Stimulated activated CD4-positive, alpha-beta T cell treated with anti-CD3 and anti-CD28 coated beads, Interleukin-2, amount 100 ng/mL, for 48 hours (primary cell): ENCODE measurements at places on chromosomes 5 and 9.

GRCh38 chr5:74612045-74612444, 28.5 kb downstream of the ENC1 start:
- no peak for DNase-seq

DNA sequence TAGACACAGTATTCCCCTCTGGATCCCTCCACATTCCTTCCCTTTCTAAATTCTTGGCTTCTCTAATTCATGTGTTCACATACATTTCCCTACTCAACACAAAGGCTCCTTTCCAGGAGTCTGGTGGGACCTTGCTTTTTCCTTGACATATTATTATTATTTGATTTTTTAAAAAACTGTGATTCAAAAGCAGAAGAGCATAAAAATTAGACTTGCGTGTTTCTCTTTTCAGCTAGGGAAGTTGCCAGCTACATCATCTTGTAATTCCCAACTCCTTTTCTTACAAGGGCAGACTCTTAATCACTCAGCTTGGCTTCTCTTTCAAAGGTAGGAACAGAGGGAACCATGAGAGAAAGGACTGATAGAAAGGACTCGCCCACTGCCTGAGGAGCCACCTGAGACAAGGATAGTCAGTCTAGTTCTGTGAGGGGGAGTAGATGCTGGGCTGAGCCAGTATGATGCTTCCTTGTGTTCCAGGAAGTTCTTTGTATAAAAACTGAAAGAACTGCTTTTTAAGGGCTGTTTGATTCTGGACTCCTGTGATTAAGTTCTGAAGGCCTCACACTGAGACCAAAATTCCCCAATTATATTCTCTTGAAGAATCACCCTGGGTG, 51.0 kb upstream of the DPYSL3 start:
- DNase-seq, result no peak

GRCh38 chr9:119801311-119801710, 432.1 kb upstream of the BRINP1 start:
- DNase-seq, result no peak

- no peak for DNase-seq
These were observed 10.3 kb downstream of the FOXE1 start for GRCh38 chr9:97863314-97863713.

DNA sequence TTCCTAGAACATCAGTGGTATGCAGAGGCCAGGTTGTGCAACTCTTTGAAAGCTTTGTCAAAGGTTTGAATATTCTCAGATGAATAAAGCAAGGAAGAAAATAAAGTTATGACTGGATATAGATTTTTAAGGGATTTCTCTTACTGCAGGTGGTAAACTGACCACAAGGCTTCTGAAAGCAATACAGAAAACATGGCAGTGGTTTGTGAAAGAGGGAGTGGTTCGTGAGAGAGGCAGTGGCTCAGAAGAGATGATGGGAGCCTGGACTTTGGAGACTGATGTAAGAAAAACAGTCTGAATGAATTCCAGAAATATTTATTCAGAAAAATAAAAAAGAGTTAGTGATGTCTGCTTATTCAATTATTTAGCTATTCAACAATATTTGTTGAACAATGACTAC, 380.4 kb upstream of the CTNND2 start:
- DNase-seq, result no peak

- DNase-seq, result no peak
These were observed 524.1 kb downstream of the TMEM38B start for GRCh38 chr9:106218427-106218826.

- peak; percentile 37 for DNase-seq
These were observed 194 bp upstream of the RXFP3 start for GRCh38 chr5:33936004-33936380.

DNA sequence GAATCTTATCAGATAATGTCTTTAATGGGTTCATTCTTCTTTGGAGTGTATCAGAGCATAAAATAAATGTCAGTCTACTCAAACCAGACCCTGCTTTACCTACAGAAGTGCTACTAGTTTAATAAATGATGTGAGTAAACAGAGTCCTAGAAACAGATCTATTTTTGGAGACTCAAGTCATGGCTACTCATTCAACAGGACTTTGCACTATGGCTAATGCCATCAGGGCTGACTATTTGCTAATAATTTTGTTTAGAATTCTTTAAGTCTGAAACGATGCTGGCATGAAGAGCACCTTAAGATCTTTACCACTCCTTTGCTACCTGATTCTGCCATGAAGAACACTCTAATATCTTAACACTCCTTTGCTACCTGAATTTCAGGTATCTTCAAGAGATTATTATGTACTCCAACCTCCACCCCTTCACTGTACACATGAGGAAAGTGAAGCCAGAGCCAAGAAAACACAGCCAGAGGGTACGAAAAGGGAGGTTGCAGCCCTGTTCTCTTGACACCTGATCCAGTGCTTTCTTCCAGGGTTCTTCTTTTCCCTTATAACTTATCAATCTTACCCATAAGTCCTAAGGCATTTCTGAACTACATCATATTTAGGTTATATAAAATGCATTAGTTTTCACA, 62.4 kb downstream of the ZNF608 start:
- no peak for DNase-seq

GRCh38 chr9:20486552-20486951, 135.7 kb downstream of the MLLT3 start:
- DNase-seq, result no peak

- DNase-seq, result no peak
These were observed 163.1 kb downstream of the ESM1 start for GRCh38 chr5:54822324-54822687.

DNA sequence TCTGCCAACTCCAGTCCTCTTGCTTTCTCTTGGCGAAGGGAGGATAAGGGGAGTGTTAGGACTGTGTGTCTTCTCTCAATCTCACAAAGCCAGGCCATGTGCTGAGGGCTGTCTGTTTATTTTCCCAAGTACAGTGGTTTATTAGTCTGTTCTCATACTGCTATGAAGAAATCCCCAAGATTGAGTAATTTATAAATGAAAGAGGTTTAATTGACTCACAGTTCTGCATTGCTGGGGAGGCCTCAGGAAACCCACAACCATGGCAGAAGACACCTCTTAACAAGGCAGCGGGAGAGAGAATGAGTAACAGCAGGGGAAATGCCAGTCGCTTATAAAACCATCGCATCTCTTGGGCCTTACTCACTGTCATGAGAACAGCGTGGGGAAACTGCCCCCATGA, 36.2 kb upstream of the CKS2 start:
- DNase-seq, result no peak

GRCh38 chr9:33795281-33795680, at the start of gene PRSS3:
Gene PRSS3 (plus strand): TSS chr9:33795561. CDS start chr9:33795574, 13 bp downstream.
- DNase-seq, result no peak

GRCh38 chr5:149954798-149955197, 5.8 kb upstream of the SLC26A2 start:
- DNase-seq, result no peak

DNA sequence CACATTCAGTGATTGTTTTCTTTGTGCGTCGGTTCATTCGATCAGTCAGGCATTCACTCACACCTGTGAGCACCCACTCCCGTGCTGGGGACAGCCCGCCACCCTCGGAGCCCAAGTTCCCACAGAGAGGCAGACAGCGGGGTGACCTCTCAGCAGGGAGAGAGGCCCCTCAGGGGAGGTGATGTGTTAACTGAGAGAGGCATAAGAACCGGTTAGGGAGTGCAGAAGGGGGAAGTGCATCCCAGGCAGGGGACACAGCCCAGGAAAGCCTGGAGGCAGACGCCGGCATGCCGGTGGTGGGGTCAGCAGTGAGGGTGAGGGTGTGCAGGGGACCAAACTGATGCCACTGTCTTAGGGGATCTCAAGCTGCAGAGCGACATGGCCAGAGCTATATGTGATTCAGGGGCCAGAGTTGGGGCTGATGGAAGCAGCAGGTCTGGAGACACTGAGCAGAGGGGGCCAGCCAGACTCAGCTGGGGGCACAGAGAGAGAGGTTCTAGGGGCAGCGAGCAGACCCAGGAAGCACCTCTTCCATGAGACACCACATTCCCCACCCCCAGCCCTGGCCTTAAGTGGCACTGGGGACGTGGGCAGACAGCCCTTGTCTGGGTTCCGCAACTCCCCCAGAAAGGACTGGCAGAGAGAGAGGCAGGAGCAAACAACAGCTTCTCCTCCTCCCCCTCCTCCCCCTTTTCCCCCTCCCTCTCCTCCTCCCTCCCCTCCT, 35.9 kb downstream of the HK3 start:
- DNase-seq, result no peak

DNA sequence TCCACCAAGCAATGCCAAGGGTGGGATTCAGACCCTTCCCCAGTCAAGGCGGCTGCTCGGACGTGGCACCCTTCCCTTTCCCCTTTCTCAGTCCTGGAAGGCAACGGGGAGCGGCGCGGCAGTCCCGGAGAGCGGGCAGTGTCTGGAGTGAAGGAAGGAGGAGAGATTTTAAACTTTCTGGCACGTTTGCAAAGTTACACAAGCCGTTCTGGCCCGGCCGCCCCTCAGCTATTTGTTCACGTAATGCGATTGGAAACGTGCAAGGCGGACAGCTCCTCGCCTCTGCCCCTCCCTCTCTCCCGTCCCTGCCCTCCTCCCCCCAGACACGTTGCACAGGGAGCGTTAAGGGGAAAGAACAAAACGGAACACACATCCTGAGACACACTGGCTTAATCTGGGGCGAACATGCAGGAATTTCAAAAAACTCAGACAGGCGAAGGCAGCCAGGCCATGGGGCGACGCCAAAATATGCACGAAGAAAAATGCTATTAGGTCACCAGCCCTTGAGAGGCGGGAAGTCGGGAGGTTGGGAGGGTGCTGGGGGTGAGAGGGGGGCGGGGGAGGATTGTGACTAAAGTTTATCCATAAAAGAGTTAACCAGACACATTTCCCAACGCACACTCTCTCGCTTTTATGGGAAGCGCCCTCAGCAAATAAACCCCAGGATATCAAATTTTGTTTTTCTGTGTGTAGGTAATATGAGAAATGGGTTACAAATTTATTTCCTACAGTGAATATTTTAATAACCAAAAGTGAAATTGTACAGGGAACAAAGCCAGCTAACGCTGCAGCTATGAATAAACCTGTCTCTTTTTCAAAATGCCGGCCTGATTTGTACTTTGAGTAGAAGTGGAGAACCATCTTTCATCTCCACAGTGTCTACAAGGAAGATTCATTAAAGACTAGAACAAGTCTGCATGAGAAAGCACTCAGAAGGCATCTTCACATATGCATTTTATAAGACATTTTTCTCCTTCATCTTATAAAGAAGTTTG, at the start of gene LOX:
Gene LOX (minus strand): TSS at position 144 of the 995 bp plus-strand sequence. CDS start 274 bp downstream, outside the sequence.
- DNase-seq, result no peak

DNA sequence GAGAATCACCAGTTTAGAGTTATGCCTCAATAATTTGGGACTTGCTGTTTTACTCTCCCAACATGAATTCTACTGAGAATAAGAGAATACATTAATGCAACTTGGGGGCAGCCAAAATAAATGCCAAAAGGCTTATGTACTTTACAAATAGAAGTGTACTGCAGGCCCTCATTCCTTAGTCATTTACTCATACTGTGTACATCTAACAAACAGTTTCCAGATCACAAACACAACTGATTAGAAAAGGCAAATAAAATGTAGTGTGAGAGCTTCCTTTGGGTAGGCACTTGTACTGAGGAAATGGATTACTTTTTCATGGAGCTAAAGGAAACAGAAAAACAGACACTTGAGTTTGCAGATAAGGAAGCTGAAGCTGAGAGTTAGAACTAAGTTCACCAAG, 12.6 kb downstream of the ANKDD1B start:
- no peak for DNase-seq

DNA sequence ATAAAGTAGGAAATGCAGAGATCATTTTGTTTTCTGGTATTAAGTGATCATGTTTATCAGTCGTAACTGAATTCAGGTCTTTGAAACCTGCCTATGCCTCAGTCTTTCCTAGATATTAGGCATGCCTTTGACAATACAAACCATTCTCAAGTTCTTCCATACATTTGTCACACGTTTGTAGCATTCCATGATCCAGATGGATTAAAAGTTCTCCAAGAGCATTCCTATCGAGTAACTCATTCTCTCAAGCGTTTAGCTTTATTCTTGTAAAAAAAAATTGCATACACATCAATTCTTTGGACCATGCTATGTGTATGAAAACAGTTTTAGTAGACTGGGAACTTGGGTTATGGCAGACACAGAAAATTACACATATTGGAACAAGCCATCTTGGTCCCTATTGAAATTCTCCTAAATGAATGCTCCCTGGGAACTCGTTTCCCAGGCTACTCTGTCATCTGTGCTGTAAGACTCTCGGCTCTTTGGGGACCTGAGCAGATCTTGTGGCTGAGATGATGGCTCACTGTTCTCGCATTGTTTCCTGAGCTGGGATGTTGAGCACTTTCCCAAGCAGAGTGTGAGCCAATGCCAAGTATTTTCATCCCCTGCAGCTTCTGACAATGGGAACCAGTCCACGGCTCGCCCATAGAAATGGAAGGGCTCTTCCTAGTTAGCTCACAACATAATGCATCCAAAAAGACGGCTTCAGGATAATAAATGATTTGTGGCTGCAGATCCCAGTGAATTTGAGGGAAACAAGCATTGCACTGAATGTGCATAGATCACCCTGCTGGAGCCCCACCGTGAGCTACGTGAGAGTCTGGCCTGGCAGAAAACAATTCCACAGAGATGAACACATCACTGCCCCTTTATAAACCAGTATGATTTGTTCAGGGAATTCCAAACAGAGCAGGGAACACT, 230.2 kb downstream of the IRX1 start:
- no peak for DNase-seq

- DNase-seq, result peak; percentile 4
These were observed 105.5 kb upstream of the SIMC1 start for GRCh38 chr5:176132471-176133288.

- DNase-seq, result no peak
These were observed 34.4 kb upstream of the NSMF start for GRCh38 chr9:137493364-137494103.

- DNase-seq, result no peak
These were observed 46.8 kb upstream of the IER5L start for GRCh38 chr9:129224618-129225489.

DNA sequence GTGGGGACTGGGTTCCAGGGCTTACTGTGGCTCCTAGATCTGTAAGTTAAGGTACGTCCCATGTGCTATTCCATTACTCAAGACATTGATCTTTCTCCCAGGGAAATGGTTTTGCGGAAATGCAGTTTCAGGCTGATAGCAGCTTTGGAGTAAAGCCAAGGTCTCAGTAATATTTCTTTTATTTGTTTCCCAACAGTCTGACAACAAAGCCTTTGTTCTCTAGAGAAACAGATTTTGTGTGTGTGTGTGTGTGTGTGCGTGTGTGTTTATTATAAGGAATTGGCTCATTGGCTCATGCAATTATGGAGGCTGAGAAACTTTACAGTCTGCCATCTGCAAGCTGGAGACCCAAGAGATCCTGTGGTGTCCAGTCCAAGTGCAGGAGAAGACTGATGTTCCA, 12.1 kb upstream of the POC5 start:
- DNase-seq, result no peak

DNA sequence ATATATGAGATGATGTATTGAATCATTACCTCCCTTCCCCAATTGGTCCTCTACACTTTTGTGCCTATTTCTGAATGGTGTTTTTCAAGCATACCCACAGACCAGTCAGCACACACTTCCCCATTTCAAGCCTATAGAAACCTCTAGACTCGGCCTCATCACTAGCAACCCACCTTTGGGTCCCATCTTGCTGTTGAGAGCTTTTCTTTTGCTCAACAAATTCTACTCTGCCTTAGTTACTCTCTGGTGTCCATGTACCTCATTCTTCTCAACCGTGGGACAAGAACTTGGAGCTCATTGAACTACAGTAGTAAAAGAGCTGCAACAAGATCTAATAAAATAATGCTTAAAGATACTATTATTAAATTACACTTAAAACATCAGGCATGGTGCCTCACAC, 49.0 kb upstream of the KDM4C start:
- no peak for DNase-seq
